Activated CD4-positive, alpha-beta T cell treated with anti-CD3 and anti-CD28 coated beads, Interleukin-2, amount 10 ng/mL, durations not matched to agents 7 days and 5 days (primary cell): ENCODE measurements at places on chromosomes 7 and 10.

DNA sequence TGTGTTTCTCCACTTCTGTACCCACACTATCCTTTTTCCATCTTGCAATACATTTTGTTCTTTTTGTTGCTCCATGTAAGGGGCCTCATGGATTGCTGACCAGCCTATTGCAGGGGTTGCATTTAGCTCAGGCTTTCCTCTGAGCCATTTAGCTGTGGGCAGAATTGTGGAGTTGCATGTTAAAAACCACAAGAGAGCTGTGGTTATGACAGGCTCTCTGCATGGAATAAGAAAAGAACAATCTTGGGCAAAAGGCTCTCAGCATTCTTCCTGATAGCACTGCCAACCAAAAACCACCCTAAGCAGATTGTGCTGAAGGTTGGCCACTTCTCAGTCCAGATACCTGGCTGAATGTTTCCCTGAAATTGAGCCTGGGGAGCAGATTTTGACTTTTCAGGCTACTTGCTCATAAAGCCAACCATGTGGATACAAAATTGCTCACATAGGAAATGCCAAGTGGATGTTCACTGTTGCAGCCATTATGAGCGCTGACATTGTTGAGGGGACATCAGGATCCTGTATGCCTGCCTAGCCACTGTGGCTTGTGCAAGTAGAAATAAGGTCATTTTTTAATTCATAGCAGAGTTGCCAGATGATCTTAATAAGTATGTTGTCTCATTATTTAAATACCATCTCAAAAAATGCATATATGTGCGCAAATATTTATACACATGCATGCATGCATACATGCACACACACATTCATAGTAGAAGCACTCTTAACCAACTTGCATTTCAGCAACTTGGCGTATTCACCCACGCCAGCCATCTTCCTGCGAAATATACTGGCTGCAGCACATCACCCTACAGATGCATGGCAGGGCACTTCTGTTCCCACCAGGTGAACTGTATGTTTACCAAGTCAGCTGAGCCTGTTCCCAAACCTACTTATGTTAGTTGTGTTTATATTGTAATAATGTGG lies 695.4 kb downstream of the LRMDA start:
- H3K4me3 ChIP-seq: no peak overlapping the region
- no peaks in the 10 kb centered on the region for H3K4me1 ChIP-seq
- no peaks in the 10 kb centered on the region for H3K36me3 ChIP-seq
- no peak overlapping the region for H3K27ac ChIP-seq

- DNase-seq: no peak
- no peaks in the 10 kb centered on the region for H3K36me3 ChIP-seq
- peaks cover 4% of the 10 kb centered on the region for H3K27me3 ChIP-seq
- H3K4me3 ChIP-seq: no peak overlapping the region
- H3K27ac ChIP-seq: no peak overlapping the region
- peaks cover 5% of the 10 kb centered on the region for H3K4me1 ChIP-seq
Measured at GRCh38 chr10:62306663-62307062, 38.0 kb upstream of the RTKN2 start.

DNA sequence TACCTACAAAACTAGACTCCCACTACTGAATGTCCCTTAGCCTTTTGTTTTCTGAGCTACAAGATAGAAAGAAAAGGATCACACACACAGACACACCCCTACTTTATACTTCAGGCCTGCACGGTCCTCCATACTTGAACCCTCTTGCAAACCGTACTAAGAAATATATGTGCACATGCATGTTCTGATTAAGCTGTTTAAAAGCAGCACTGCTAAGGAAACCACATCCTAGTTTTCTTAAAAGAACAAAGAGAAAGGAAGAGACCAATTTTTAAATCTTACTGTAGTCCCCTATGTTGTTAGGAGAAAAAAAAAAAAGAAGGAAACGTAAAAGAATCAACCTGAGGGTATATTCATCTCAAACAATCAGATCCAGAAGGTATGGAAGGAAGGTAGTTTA lies 501.2 kb downstream of the PARD3 start:
- H3K27ac ChIP-seq: no peak overlapping the region
- no peak overlapping the region for H3K4me3 ChIP-seq
- H3K4me1 ChIP-seq: peaks cover 6% of the 10 kb centered on the region

- no peaks in the 10 kb centered on the region for H3K4me1 ChIP-seq
- no peak overlapping the region for H3K27ac ChIP-seq
- H3K4me3 ChIP-seq: no peak overlapping the region
- no peaks in the 10 kb centered on the region for H3K36me3 ChIP-seq
Measured at GRCh38 chr10:96402417-96403305, 43.9 kb upstream of the OPALIN start.

DNA sequence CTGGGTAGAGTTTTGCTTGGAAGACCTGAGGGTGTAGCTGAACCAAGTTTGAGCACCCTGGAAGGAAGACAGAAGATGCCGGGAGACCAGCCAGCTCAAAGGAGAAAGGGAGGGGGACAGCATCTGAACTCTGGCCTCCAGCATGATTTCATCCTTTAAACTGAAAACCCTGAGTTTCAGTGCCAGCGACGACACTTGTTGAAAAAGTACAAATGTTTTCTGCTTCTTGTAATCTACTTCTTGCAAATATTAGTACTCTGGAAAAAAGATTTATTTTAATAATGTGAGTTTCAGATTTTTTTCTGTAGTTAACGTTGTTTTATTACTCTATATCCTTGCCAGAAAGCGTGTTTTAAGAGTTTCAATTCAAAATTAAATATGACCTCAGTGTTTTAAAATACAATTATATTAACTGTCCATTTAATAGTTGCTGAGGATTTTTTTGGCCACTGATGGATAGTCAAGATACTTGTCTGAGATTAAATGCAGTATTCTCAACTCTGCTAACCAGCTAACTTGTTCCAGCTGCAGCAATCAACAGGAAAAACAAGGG lies 227.7 kb downstream of the MGMT start:
- no peak overlapping the region for H3K4me3 ChIP-seq
- H3K4me1 ChIP-seq: no peaks in the 10 kb centered on the region
- H3K36me3 ChIP-seq: no peaks in the 10 kb centered on the region
- no peak overlapping the region for H3K27ac ChIP-seq
- no peak for DNase-seq

DNA sequence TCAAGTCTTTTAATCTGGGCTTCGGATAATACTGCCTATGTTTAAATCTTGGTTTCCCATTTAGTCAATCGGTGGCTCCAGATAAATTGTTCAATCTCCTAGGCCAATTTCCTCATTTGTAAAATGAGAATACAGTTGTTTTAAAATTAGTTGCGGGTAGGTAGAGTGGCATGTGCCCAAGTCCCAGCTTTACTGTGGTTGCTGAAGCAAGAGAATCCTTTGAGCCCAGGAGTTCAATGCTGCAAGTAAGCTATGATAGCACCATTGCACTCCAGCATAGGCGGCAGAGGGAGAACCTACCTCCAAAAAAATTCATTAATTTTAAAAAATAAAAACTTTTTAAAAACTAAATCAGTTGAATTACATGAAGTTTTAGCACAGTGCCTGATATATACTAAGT lies 7.3 kb downstream of the RNF216 start:
- peaks cover 57% of the 10 kb centered on the region for H3K4me1 ChIP-seq
- DNase-seq: no peak
- H3K27me3 ChIP-seq: no peaks in the 10 kb centered on the region

GRCh38 chr10:27644307-27644939 lies 101.2 kb downstream of the MKX start:
- no peak for DNase-seq
- no peaks in the 10 kb centered on the region for H3K4me1 ChIP-seq
- H3K27me3 ChIP-seq: peaks cover 26% of the 10 kb centered on the region
- H3K27ac ChIP-seq: no peak overlapping the region
- H3K4me3 ChIP-seq: no peak overlapping the region

GRCh38 chr7:113763226-113763625 lies 155.6 kb downstream of the PPP1R3A start:
- no peak overlapping the region for H3K4me3 ChIP-seq
- no peak for DNase-seq
- no peaks in the 10 kb centered on the region for H3K36me3 ChIP-seq
- no peaks in the 10 kb centered on the region for H3K4me1 ChIP-seq
- no peak overlapping the region for H3K27ac ChIP-seq

DNA sequence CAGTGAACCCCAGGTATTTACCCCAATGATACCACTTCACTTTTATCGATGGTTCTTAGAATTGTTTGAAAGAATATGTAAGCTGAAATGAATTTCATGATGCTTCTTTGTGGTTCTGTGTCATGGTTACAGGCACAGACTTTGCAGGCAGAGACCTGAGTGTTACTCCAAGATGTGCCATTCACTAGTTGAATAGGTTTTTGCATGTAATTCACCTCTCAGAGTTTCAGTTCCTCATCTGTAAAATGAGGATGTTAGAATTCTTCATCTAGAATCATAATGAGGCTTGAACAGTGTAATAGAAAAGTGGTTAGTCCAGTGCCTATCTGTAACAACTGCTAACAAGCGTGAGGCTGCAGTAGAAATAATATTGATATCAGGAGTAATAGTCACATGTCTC lies 54.6 kb downstream of the VSTM2A start:
- no peak for DNase-seq
- no peak overlapping the region for H3K27ac ChIP-seq
- no peaks in the 10 kb centered on the region for H3K4me1 ChIP-seq
- H3K27me3 ChIP-seq: no peaks in the 10 kb centered on the region

DNA sequence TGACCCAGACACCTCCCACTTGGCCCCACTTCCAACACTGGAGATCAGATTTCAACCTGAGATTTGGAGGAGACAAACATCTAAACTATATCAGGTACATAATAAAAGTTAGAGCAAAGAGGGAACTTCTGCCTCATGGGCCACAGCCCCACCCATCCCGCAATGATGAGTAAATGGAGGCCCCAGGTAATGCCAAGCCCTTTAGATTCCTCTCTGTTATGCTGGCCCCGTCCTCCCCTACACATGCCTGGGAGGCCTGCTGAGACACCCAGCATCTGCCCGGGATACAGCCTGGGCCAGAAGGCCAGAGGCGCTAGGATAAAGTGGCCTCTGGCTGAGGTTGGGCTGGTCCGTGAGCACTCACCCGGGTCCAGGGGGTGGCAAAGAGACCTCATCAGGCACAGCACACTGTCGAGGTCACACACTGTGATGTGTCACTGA lies 185.5 kb upstream of the SH2B2 start:
- H3K27ac ChIP-seq: no peak overlapping the region
- H3K4me3 ChIP-seq: no peak overlapping the region
- no peak for DNase-seq
- H3K36me3 ChIP-seq: no peaks in the 10 kb centered on the region
- H3K4me1 ChIP-seq: no peaks in the 10 kb centered on the region
- H3K27me3 ChIP-seq: no peaks in the 10 kb centered on the region

- no peak overlapping the region for H3K27ac ChIP-seq
- no peak overlapping the region for H3K4me3 ChIP-seq
- DNase-seq: no peak
- no peaks in the 10 kb centered on the region for H3K27me3 ChIP-seq
Measured at GRCh38 chr7:117683430-117684175, 189.6 kb downstream of the CTTNBP2 start.

DNA sequence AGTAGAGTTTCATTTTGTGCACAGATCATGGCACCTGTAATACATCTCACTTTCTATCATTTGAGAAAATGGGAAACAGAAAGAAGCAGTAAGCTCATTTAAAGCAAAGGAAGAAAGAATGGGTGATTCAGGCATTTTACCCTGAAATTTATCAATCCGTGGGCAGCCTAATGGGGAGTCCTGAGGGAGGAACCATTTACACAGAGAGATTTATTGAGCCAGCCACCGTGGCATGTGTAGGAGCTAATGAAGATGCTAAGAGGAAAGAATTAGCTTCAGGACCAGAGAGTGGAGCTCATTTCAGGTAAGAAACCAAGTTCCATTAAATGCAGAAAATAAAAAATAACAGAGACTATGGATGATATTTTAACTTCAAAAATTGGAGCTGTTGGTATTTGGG lies 443.4 kb upstream of the COBL start:
- DNase-seq: no peak
- H3K27me3 ChIP-seq: no peaks in the 10 kb centered on the region
- no peaks in the 10 kb centered on the region for H3K36me3 ChIP-seq
- H3K27ac ChIP-seq: no peak overlapping the region
- H3K4me3 ChIP-seq: no peak overlapping the region
- no peaks in the 10 kb centered on the region for H3K4me1 ChIP-seq

- H3K27me3 ChIP-seq: peaks cover 17% of the 10 kb centered on the region
- H3K27ac ChIP-seq: peak overlapping the region; percentile 98
- peaks cover 21% of the 10 kb centered on the region for H3K4me1 ChIP-seq
- peak overlapping the region; percentile 92 for H3K4me3 ChIP-seq
Measured at GRCh38 chr10:21532694-21533466, 1.2 kb upstream of the MLLT10 start.

DNA sequence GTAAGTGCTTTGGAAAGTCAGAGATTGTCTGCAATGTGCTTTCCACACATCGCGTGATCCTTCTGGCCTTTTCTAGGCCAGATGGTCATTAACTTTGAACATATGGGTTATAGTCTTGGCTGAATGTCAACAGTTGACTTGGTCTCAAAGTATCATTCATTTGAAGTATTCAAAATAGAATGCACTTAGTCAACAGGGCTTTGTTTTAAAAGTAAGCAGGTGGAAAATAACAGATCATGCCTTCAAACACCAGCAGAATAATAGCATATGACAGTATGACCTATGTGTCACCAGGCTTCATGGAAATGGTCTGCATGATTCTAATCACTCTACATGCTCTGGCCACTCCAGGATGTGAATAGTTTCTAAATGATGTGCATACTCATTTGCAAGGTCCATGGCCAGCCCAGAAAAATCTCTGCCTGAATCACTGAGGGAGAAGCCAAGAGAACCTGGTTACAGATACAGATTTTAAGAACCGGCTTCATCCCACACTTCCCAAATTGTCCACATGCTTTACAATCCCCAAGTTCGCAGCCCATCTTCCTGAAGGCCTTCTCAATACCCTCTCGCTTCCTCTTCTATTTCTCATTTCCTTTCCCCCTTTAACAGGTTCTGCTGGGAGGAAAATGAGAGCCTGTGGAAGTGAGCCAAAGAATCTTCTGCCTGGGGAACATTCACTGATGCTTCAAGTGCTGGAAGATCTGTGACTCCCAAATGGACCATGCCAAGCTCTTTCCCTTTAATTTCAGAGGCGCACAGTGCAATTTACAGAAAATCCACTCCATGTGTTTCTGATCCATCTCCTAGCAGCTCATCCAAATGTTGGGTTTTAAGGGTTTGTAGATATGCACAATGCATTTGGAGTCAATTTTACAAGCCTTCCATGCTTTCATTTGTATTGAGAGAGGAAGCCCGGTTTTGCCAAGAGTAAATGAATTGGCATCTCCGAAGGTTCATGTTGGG lies 122.8 kb upstream of the GDF10 start:
- no peaks in the 10 kb centered on the region for H3K36me3 ChIP-seq
- no peak overlapping the region for H3K4me3 ChIP-seq
- DNase-seq: no peak
- no peaks in the 10 kb centered on the region for H3K27me3 ChIP-seq
- H3K27ac ChIP-seq: no peak overlapping the region

GRCh38 chr10:87660484-87661133 lies 931 bp downstream of the PAPSS2 start:
- H3K36me3 ChIP-seq: no peaks in the 10 kb centered on the region
- peaks cover 37% of the 10 kb centered on the region for H3K27me3 ChIP-seq
- peaks cover 10% of the 10 kb centered on the region for H3K4me1 ChIP-seq
- H3K4me3 ChIP-seq: peak overlapping the region; percentile 68
- DNase-seq: no peak
